Upper lobe of right lung (tissue), 1 donor: ENCODE measurements at places on chromosomes 4 and X. TPM values are rescaled to one million over a fixed set of nuclear protein-coding genes. Genes with fewer than 3 reads are reported as not detected.

DNA sequence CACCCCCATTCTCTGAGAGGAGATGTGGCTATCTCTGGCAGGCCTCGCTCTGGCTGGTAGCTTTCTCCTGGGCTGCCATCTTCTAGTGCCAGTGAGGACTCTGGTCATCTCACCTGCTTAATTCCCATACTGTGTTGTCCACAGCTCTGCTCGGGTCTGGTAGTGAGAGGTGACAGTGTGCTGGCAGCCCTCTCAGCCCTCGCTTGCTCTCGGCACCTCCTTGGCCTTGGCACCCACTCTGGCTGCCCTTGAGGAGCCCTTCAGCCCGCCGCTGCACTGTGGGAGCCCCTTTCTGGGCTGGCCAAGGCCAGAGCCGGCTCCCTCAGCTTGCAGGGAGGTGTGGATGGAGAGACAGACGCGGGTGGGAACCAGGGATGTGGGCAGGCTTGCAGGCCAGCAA, 52.7 kb downstream of the CPLX1 start:
- DNase-seq: no peak

DNA sequence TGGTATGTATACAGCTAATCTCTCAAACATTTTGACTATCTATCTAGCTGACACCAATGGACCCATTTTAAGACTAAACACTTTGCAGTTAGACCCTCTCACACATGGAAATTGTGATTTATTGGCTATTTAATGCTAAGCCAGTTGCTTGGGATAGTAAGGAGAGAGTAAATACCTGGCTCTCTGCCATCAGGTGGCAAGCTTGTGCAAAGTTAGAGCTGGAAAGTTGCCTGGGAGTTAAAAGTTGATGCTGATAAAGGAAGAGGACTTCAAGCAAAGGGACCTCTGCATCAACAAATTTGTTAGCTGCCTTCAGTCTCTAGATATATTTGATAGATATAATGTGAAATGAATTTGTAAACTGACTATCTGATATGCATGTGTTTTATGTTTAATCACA, 61.1 kb downstream of the PACRGL start:
- DNase-seq: no peak

Gene PLAC8
- total RNA-seq: 81.7 TPM

- no peak for DNase-seq
Measured at GRCh38 chrX:74284391-74284952, 19.5 kb upstream of the ZCCHC13 start.
